ENCODE measurements at places on chromosomes 12 and 14. TPM values are rescaled to one million over a fixed set of nuclear protein-coding genes. Genes with fewer than 3 reads are reported as not detected.

DNA sequence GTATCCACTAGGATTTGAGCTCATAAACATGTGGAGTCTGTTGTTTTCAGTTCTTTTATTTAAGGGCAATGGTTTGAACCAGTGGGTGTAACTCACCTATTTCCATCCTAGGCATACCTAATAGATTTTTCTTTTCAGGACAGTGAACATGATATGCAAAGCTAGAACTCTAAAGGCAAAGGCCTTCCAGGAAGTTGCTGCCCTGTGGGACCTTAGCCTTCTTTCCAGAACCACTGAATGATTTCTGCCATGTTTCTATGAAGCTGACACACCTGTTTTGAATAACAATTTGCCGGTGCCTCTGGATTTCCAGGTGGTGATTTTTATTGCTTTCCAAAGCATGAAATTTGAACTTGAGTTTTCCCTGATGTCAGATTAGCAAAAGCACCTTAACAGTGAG is 372.9 kb upstream of the FAR2 start:
- no peak for DNase-seq

DNA sequence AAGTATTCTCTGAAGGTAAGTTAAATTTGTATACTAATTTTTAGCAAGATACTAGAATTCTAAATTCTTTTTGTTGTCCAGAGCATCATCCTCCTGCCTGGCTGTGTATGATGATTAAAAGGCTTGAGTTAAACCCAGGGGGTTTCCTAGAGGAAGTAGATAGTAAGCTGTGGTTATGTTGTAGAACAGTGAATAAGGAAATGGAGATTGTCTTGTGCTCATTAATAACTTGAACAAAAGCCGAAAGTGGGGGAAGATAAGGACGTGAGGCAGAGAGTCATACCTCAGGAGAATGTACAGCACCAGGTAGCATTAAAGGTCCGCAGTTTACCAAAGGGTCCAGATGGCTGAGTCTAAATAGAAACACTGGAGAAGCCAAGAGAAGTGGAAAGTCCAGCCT is 42.0 kb downstream of the CKB start:
- no peak for DNase-seq

DNA sequence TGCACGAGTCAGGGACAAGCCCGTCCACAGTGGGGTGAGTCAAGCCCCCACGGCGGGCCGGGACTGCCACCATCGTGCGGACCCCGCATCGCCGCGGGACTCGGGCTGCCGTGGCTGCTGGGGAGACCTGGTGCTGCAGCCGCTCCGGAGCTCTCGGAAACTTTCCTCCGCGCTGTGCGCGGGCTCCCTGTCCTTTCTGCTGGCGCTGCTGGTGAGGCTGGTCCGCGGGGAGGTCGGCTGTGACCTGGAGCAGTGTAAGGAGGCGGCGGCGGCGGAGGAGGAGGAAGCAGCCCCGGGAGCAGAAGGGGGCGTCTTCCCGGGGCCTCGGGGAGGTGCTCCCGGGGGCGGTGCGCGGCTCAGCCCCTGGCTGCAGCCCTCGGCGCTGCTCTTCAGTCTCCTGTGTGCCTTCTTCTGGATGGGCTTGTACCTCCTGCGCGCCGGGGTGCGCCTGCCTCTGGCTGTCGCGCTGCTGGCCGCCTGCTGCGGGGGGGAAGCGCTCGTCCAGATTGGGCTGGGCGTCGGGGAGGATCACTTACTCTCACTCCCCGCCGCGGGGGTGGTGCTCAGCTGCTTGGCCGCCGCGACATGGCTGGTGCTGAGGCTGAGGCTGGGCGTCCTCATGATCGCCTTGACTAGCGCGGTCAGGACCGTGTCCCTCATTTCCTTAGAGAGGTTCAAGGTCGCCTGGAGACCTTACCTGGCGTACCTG is 1.1 kb downstream of the PDE3A start:
- DNase-seq: no peak

- DNase-seq: no peak
Measured at GRCh38 chr14:33369972-33370371, 431.3 kb downstream of the NPAS3 start.

KMT2D gene
- total RNA-seq: 116 TPM

GRCh38 chr12:123075646-123076171 is 75.2 kb downstream of the PITPNM2 start:
- DNase-seq: peak; percentile 88

TTC9 gene
- total RNA-seq: 14.8 TPM

DNA sequence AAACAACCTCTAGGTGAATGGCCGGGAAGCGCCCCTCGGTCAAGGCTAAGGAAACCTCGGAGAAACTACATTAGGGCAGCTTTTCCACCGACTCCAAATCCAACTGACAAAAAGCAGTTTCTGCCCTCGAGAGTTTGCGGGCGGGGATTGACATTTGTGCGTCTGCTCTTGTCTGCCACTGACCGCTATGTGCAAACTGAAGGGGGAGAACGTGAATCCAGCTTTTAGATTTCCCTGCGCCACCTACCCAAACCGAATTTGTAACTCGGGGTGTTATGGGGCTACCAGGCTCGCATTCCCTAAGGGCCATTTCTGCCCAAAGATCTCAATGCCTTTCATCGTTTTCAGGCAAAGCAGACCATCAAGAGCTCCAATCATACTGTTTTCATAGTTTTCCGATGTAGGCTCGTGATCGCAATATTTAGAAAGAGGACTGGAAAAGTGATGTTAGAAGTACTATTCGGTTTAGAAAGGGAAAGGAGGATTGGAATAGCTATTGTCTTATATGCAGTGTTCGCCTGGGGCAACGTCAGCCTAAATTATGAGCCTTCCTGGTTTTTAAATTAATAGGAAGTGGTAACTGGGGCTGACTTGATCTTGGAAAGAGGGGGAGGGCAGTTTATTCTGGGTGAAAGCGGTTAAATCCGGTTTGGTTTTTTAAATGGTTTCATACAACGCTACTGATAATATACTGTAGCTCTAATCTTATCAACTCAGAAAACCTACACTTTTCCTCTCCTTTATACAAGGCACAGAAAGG is 45.4 kb downstream of the BCAT1 start:
- peak; percentile 9 for DNase-seq

FRS2 gene
- total RNA-seq: 18.4 TPM

PAX9 gene
- not detected for total RNA-seq

DNA sequence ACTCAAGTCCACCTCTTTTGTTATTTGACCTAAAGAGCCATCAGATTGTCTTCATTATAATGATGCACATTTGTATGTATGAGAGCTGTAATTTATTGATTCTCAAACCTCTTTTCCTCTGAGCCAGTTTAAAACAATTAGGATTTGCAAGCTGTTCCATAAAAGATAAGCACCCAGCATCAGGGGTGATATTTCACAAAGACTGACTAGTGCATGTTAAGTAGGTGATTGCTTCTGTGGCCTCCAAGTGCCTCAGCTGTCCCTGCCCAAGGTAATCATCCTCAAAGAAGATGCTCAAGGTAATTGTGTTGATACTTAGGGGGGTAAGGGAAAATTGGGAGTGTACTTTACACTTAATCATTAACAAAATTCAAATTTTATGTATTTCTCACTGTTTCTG is 18.2 kb downstream of the CEP128 start:
- no peak for DNase-seq

GRCh38 chr14:35883677-35884293 is 57.6 kb downstream of the BRMS1L start:
- DNase-seq: peak; percentile 45

BAZ2A gene
- 116 TPM for total RNA-seq

- DNase-seq: no peak
Measured at GRCh38 chr12:4202487-4202886, 71.1 kb upstream of the CCND2 start.

All from activated CD4-positive, alpha-beta T cell treated with anti-CD3 and anti-CD28 coated beads, Interleukin-2, amount 10 ng/mL, durations not matched to agents 7 days and 5 days (primary cell).